Activated naive CD4-positive, alpha-beta T cell treated with anti-CD3 and anti-CD28 coated beads, Interleukin-2, amount 50 U/mL, for 72 hours (primary cell): ENCODE measurements at places on chromosomes 1 and 21. TPM values are rescaled to one million over a fixed set of nuclear protein-coding genes. Genes with fewer than 3 reads are reported as not detected.

GRCh38 chr1:2452201-2452931 lies 23.7 kb upstream of the PLCH2 start:
- no peak for DNase-seq

GRCh38 chr1:10553118-10553517 lies 78.4 kb downstream of the PEX14 start:
- DNase-seq = no peak

DNA sequence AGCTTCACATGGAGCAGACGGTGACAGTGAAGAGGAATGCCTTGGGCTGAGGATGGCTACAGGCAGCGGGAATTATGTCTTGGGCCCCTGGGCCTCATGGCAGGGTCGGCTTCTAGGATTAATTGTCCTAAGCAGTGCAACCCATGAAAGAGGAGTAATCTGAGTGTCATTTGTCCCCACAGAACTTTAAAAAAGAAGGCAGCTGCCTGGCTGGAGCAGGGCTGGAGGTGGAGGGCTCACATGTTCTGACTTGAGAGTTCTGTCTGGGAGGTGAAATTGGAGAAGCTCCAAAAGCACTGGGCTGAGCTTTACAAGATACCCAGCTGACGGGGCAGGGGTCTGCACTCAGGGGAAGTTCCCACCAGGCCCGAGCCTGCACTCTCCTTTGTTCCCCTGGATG lies 22.6 kb downstream of the CACNA1S start:
- no peak for DNase-seq

GRCh38 chr1:94980582-94981574 lies 54.0 kb upstream of the CNN3 start:
- no peak for DNase-seq

Gene PAQR6
- 9.5 TPM for total RNA-seq

Gene SLC2A5
- total RNA-seq = not detected

Gene RAB3B
- 0.34 TPM for total RNA-seq

DNA sequence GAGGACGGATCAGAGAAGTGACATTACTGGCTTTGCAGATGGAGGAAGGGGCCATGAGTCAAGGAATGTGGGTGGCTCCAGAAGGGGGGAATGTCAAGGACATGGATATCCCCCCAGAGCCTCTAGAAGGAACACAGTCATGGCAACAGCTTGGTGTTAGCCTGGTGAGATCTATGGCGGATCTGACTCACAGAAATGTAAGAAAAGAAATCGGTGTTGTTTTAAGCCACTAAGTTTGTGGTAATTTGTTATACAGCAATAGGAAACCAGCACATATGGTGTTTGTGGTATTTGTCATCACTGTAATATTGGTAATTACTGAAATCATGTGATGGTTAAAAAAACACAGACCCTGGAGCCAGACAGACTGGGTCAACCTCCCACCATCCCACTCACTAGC lies 236.2 kb downstream of the SETD4 start:
- no peak for DNase-seq

- no peak for DNase-seq
These were observed 13.1 kb upstream of the COL24A1 start for GRCh38 chr1:86169625-86170024.

DNA sequence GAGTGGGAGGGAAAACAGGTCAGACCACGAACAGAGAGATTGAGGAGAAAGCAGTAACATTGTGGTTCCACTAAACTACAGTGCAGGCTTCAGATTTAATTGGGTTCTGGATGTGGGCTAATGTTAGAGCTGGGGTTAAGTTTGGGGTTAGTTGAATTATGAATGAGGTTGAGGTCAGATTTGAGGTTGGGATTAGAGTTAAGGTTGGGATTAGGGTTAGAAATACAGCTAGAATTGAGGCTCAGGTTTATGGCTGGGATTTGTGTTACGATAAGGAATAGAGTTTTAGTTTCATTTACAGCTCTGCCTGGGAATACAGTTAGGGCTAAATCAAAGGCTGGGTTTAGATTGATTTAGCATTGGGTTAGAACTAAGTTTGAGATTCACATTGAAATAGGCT lies 1.8 kb upstream of the VSIG8 start:
- no peak for DNase-seq

DNA sequence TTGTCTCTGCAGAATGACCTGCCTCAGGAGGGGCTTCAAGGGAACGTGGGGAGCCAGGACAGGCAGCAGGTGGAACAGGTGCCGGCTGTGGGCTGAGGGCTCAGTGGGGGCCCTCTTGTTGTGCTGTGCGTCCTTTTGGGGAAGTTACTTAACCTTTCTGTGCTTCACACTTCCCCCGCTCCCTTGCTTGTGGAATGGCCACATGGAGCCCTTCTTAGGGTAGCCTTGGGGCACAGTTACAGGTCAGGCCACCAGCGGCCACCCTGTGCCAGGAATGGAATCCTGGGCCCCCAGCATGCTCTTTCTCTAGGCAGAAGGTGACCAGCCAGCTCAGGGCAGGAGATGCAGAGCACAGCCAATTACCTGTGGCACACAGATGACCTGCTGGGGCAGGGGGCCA lies 2.6 kb downstream of the IKBKE start:
- DNase-seq = no peak
